ENCODE measurements at places on chromosomes 5 and 9. TPM values are rescaled to one million over a fixed set of nuclear protein-coding genes. Genes with fewer than 3 reads are reported as not detected.

DNA sequence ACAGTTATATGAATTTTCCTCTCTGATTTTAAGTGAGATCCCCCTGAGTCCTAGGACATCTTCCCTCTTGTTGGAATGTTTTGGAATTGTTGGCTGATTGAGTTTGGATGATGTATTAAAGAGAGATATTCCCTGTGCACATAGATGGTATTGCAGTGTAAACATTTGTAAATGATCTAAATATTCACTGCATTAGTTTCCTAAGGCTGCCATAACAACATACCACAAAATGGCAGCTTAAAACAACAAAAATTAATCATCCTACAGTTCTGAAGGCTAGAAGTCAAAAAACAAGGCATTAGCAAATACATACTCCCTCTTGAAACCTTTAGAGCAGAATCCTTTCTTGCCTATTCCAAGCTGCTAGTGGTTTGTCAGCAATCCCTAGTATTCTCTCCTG, 38.0 kb upstream of the MROH2B start:
- no peak for DNase-seq

DNA sequence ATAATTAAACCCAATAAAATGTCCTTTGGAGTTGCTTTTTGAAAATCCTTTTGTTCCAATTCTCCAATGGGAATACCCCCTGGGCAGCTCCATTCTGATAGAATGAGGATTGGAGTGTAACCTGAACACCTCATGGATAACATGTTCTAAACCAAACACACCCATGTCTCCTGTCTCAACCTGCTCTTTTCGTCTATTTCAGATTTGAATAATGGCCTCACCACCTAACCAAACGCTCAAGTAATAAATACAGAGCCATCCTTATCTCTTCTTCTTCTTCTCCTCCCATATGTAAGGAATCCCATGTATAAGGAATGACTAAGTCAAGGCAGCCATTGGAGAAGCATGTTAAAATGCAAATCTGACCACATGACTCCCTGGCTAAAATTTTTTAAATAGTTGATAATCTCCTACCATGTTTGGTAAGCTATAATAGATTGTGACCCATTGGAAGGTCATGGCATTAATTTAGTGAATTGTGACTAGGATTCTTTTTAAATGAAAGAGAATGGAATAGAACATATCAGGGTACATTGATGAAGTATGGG, 26.0 kb downstream of the ELL2 start:
- DNase-seq: no peak

SVEP1 gene
- total RNA-seq: 44.6 TPM

FBP2 gene
- 5.5 TPM for total RNA-seq

DMRT1 gene
- not detected for total RNA-seq

- DNase-seq: no peak
Measured at GRCh38 chr5:170903075-170903474, 41.3 kb downstream of the RANBP17 start.

DOK3 gene
- 3.8 TPM for total RNA-seq

DNA sequence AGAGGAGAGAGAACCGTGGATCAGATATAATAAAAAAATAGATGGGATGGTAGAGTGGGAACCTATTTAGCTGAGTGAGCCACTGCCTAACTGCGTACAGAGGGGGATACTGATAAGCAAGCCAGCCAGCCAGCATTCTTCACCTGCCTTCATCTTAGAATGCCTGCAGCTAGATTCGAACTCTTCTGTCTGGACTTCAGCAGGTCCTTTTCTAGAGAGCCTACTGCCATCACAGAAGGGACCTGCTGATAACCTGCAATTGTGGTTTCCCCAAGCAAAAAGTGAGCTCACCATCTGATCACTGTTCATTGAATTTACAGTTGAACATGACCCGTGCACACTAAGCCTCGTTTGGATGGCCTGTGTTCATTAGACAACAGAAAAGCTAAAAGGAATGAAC, 109.4 kb downstream of the CDC42SE2 start:
- DNase-seq: no peak

IL31RA gene
- 13.2 TPM for total RNA-seq

CD74 gene
- 194 TPM for total RNA-seq

- DNase-seq: no peak
Measured at GRCh38 chr5:58018016-58018415, 441.9 kb downstream of the PLK2 start.

GRCh38 chr5:144092508-144092907, 78.0 kb downstream of the YIPF5 start:
- DNase-seq: no peak

VLDLR gene
- 15.9 TPM for total RNA-seq

TAF11L10 gene
- not detected for total RNA-seq

GRCh38 chr5:115379622-115380344, 83.3 kb upstream of the CCDC112 start:
- no peak for DNase-seq

TXNDC8 gene
- total RNA-seq: not detected

SAXO1 gene
- total RNA-seq: 0.10 TPM

TRIM36 gene
- total RNA-seq: 1.2 TPM

DNA sequence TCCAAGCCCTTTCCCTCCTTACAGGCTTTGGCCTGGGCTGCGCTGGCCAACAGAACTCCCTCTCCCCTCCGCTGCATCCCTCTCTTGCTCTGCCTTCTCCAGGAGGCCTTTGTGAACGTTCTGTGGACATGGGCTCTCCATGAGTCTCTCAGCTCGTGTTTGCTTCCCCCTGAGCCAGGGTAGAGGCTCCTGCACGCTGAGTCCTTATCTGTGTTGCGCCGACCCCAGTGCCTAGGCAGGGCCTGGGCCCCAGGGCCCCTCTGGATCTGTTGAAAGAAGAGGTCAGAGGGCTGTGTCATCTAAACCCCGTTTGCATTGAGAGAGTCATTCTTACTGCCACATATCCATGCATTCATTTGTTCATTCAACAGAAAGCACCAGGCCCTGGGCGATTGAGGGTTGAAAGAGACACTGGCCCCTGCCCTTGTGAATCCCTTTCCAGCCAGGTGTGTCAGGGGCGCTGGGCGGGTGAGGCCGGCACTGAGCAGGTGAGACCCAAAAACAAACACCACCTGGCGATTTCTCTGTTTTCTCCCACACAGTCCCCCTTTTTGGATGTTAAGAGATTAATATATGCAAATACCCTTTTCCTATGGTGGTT, 111.2 kb upstream of the IER5L start:
- no peak for DNase-seq

MRPS27 gene
- total RNA-seq: 46.7 TPM

SELENOP gene
- total RNA-seq: 597 TPM

- DNase-seq: no peak
Measured at GRCh38 chr5:150584556-150585335, 55.7 kb upstream of the SYNPO start.

DNA sequence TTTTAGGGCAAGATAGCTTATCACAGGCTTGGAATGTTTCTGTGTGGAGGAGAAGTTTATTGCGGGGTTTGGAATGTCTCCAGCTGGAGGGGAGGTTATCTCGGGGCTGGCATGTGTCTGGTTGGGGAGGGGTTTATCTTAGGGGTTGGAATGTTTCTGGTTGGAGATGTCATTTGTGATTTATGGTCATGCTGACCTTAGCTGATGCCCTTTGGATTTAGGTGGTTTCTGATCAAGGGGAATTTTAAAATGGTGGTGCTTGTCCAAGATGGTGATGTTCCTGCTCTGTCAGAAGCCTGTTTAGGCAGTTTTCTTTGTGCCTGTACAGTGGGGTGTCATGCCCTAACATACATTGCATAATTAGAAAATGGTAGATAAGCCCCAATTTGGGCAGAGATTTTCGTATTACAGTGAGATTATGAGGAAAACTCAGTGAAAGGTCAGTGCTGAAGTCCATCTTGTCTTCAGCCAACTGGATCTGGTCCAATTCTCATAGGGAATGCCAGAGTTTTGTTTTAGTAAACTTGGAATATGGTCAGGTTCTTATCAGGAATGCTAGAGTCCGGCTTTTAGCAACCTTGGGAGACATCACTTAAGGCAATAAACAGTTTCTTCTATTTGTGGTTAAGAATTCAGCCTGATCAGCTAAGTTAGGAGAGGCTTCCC, 14.3 kb downstream of the CDK20 start:
- no peak for DNase-seq

PCDHA13 gene
- 0.79 TPM for total RNA-seq

DNA sequence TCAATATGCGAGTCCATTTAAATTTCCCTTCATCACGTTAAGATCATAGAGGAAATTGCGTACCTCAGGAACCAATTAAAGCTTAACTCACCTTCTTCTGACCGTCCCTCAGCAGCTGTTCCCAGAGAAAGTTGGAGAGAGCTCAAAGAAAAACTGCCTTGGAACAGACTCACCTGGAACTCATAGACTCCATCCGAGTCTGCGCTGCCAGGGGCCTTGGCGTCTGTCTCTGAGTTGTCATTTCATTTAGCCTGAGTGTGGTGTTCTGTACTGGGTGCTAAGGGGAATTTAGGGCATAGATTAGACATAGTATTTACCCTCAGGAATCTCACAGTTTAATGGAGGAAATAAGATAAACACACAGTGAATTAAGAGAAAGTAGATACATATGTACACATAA, 892.7 kb downstream of the TLE1 start:
- DNase-seq: no peak

GCNT4 gene
- total RNA-seq: 2.4 TPM

- no peak for DNase-seq
Measured at GRCh38 chr5:127019928-127020327, 10.4 kb downstream of the MARCHF3 start.

FBXW11 gene
- 47.7 TPM for total RNA-seq

- no peak for DNase-seq
Measured at GRCh38 chr9:125476645-125477044, 215.0 kb downstream of the GAPVD1 start.

DNA sequence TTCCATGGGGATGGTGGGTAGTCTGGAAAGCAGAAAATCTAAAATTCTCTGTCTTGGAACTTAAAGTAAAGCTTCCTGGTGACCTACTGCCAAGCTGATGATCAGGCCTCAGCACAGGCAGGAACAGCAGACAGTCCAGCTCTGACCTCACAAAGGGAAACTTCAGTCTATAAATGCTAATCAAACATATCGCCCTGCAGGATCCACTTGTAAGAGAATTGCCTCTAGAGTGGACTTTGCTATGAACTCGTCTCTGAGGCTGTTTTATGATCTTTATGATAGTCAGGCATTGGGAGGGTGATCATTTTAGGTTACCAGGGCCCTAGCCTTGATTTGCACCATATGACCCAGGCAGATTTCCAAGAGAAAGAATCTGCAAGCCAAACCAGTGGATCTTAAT, 67.6 kb upstream of the SELENOP start:
- DNase-seq: no peak

GRCh38 chr5:16781828-16782626, 154.1 kb downstream of the MYO10 start:
- DNase-seq: no peak

DNA sequence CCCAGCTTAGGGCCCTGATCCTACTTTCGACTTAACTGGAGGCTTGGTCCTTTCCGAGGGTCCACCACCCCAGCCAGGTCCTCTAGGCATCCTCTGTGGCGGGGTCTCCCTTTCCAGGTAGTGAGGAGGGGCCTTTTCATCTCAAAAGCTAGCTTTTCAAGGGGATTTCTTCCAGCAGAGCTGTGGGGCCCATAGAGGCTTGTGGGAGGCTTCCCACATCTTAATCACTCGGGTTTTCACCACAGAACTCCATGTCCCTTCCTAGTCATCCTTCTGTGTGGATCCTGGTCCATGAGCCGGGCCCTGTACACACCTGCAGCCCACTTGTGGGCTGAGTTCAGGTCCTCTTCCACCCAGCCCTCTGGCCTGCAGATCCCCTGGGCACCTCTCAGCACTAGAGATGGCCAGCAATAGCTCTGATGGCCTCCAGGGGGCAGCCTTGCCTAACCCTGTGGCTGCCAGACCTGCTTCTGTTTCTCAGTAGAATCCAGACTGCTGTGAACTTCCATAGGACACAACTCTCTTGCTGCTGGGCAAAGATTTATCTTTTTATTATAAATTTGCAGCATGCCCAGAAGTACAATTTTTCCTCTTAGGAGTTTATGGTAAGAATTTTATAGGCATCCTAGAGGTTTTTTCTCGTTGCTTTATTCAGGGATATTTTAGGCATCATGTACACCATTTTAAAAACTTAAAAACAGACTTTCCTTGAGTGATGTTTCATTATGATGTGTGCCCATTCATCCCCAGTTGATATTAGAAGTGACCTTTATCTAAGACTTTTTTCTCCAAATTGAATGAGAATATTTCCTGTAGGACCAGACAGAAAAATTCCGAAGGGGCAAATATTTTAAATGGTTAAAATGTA, 208.9 kb downstream of the TRIO start:
- peak; percentile 41 for DNase-seq

MLLT3 gene
- 16.9 TPM for total RNA-seq

DNA sequence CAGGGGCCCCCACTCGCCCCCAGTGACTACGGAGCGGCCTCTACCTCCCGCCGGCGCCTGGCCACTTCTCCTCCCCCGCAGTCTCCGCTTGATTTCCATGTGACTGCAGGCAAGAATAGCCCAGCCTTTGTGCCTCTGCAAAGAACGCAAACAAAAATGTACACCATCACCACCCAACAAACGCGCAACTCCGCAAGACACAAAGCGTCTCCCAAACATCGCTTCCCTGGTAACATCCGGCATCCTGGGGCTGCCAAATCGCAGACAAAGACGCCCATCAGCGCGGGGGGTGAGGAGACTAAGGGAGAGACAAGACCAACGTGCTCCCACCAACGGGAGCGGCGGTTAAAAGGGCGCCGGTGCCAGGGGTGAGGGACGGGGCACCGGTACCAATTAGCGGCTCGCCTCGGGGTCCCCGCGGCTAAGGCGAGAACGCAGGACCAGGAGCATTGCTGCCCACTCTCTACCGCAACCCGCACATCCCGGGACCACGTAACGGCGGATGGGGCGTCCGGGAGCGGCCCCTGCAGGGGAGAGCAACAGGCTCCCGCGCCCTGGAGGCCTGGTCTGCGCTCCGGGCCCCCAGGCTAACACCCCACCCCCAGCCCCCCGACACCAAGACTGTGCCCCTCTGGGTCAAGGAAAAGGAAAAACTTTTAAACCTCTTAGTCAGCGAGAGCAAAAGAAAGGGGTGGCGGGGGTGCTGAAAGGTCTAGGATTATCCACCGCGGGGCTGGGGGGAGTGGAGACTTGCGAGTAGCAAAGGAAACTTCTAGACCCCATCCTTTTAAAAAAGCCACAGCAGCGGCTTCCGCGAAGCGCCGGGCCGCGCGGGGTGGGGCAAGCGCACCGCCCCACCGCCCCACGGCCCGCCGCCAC, 885 bp downstream of the MPDZ start:
- DNase-seq: peak; percentile 52

- no peak for DNase-seq
Measured at GRCh38 chr5:21931116-21931515, 922.0 kb downstream of the CDH12 start.

GRCh38 chr9:97072285-97072776, 33.4 kb upstream of the CTSV start:
- no peak for DNase-seq

ACTBL2 gene
- 5.8 TPM for total RNA-seq
